ENCODE measurements at places on chromosomes 12 and 14.

DNA sequence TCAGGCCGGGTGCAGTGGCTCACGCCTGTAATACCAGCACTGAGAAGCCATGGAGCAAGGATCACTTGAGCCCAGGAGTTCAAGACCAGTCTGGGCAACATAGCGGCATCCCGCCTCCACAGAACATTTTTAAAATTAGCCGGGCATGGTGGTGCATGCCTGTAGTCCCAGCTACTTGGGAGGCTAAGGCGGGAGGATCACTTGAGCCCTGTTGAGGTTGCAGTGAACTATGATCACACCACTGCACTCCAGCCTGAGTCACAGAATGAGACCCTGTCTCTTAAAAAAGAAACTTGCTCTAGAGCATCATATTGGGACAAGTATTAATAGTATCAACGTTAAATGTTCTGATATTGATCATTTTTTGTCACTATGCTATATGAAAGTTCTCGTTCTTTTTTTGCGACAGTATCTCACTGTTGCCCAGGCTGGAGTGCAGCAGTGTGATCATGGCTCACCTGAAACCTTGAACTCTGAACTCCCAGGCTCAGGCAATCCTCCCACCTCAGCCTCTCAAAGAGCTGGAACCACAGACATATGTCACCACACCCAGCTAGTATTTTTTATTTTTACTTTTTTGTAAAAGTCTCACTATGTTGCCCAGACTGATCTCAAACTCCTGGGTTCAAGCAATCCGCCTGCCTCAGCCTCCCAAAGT lies 47.7 kb downstream of the CCDC85C start:
- DNase-seq, result no peak

DNA sequence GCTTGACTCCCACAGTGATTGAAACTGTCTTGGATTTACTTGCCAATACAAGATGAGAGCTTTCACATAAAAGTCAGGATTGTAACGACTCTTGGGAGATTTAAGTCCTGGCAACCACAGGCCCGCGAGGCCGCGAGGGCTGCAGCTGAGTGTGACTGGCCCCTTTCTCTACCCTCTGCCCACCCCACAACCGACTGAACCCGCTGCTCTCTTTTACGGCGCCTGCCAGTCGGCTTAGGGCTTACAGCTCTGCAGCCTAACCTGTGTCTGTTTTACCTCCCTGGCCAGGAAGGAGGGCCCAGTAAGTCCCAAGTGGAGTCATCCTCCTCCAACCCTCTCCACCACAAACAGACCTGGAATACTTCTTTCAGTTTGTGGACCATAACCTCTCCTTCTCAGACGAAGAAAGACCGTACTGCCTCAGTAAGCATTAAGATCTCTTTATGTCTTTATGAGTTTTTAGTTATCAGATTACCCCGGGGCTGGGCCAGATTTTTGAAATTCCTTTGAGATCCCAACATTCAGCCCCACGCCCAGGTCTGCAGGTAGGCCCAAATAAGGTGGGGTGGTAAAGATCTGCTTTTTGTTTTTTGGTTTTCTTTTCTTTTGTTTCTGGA lies 12.6 kb upstream of the TIGAR start:
- DNase-seq, result no peak

DNA sequence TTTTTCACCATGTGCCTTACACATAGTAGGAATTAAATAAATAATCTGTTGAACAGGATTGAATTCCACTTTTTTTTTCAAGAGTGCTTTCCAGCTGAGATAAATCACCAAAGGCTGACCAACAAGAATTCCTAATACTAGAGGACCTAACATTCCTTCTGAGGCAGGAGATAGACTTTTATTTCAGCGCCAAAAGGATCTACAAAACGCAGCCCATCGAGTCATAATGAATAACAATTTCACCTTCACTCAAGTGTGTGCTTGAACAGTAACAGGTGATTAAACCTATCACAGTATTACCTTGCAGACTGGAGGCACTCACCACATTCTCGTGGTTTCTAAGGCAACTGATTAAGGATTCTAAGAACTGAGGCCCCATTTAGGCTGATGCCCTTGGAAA lies 224.3 kb upstream of the ATP2B1 start:
- DNase-seq, result no peak

GRCh38 chr12:12909228-12909994 lies 18.0 kb downstream of the GPRC5A start:
- DNase-seq, result no peak

GRCh38 chr14:40345334-40345733 lies 913.1 kb upstream of the FBXO33 start:
- DNase-seq, result no peak

DNA sequence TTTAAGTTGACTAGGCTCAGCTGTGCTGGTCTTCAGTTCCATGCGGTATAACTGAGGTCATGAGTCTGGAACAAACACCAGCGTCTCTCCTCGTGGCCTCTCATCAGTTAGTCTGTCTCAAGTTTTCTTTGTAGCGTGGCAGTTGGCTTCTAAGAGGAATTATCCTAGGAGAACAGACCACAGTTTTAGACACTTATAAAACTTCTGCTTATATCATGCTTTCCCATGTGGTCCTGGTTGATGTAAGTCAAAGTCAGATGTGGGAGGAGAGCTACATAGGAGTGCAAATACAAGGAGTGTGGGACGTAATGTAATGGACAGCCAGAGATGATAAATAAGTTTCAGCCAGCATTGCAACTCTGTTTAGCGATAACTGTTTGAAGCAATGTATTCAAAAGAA lies 14.8 kb downstream of the PLEKHA5 start:
- DNase-seq, result no peak

DNA sequence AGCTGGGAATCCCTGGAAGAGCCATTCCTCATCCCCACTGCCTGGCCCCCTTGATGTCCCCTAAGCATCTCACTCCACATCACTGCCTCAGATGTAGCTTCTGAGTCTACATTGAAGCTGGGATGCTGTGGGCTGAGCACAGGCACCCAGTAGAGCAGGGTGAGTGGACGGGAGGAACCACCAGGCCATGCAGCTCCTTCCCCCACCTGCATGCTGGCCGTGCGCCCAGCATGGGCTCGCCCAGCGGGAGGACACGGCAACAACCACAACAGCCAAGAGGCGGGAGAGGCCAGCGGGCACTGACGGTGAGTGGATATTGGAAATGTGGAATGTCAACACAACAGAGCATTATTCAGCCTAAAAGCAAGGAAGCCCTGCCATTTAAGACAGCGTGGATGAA lies 310.9 kb downstream of the ADGRD1 start:
- DNase-seq, result no peak

- no peak for DNase-seq
Observed at GRCh38 chr14:22303589-22304195, 285.3 kb downstream of the DAD1 start.

DNA sequence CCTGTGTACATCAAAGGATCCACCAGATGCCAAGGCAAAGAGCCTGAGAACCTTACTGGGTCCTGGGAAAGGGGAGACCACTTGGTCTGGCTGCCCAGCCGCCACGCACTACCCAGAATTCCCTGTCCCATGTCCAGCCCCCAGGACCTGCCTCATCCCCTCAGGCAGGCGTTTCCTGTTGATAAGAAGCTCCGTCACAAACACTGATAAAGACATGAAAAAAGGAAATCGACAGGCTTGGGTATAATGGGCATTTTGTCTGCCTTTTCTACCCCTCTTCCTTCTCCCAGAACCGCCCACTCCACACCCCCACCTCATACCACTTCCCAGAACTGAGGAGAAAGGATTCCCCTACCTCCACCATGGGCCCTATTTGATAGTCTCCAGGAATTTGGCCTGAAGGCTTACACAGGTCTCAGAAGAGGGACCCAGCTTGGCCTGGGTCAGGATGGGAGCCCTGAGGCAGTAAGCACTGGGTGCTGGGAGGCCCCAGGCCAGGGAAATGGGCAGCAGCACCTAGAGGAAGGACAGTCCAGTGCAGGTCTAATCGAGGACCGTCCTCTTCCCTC lies 18.8 kb downstream of the ACVRL1 start:
- no peak for DNase-seq

DNA sequence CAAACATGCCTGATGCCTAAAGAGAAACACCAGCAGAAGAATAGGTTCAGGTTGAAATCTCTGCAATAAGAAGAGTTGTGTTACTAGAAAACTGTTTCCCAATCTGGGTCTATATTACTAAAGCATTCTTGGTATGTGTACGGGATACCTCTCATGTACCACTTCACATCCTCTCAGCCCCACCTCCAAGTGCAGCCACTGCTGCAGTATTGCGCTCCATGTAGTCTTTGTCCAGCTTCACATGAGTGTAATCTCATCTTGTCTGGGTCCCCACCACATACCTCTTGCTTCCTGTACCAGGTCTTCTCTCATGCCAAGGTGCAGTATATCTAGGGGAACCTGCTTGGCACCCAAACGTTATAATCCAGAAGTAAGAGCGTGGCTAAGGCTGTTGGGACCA lies 187.5 kb upstream of the EEA1 start:
- no peak for DNase-seq

GRCh38 chr12:88185988-88186387 lies 43.9 kb downstream of the TMTC3 start:
- no peak for DNase-seq

GRCh38 chr14:27553790-27554189 lies 956.0 kb upstream of the NOVA1 start:
- DNase-seq, result no peak

- no peak for DNase-seq
Observed at GRCh38 chr12:129215556-129215955, 362.3 kb downstream of the GLT1D1 start.

GRCh38 chr14:104966261-104966865 lies 11.8 kb downstream of the AHNAK2 start:
- DNase-seq, result no peak

GRCh38 chr14:70013271-70013873 lies 134.2 kb downstream of the SMOC1 start:
- no peak for DNase-seq

DNA sequence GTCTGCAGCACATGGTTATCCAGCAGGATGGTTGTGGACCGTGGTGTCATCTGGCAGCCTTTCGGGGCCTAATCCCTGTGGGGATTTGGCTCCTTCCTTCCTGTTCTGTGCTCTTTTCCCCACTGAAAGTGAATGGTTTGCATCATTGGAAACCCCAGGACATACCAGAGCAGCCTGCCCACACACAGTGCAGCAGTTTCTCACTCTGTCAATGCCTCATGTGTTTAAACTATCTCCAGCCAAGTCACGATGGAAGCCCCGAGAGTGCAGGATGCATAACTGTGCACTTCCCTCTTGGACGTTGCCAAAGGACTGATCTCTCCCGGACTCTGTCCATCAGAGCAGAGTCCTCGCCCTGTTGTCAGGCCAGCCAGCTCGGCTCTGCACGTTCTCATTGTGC lies 29.0 kb upstream of the AMN start:
- DNase-seq, result no peak

GRCh38 chr12:42564996-42565395 lies 24.6 kb downstream of the PRICKLE1 start:
- DNase-seq, result no peak

DNA sequence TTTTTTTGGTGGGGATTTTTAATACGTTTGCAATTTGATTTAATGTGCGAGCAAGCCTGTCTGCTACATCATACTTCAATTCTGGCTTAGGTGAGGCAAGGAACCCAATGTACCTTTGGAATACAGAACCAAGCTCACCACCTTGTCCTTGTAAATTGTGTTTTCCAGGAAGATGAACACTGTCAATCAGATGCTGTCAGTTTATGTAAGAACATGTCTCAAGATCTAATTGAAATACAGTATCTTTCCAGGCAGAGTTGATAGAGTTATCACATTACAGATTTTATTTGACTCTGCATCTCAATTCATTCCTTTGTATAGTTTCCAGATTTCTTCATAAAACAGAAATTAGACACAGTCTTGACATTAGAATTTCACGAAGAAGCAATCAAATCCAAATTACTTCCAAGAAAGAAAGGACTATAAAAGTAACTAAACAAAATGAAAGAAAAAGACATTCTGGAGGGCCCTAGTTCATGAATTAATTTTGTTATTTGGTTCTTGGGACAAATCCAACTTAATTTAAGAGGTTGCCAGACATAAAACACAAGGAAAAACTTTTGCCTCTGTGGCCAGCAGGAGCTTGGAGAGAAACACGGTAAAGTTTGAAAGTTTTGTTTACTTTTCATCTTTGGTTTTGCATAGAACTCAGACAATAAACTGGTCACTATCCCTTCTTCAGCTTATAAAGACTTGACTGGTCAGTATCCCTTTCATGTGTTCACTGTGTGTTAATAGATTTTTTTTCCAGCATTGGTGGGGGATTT lies 16.4 kb upstream of the MED13L start:
- DNase-seq, result no peak

DNA sequence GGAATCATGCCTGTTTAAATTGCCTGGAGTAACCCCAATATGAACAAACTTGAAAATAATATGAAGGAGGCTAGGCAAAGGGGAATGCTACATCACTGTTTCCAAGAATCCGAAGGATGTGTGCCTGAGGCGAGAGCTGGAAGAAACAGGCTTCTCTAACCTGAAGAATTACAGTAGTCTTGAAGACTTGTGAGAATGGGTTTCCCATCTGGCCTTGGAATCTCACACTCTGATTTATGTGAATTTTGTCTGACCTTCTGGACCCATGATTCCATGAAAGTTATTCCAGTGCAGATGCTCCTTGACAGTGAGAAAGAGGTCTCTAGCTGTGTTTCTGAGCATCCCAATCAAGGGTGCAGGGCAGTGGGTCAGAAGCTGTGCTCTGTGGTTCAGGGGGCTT lies 122.1 kb upstream of the PARP11 start:
- DNase-seq, result no peak

GRCh38 chr12:70849265-70849960 lies 71.1 kb downstream of the PTPRR start:
- no peak for DNase-seq

GRCh38 chr12:48156652-48157017 lies 680 bp downstream of the ASB8 start:
- no peak for DNase-seq

DNA sequence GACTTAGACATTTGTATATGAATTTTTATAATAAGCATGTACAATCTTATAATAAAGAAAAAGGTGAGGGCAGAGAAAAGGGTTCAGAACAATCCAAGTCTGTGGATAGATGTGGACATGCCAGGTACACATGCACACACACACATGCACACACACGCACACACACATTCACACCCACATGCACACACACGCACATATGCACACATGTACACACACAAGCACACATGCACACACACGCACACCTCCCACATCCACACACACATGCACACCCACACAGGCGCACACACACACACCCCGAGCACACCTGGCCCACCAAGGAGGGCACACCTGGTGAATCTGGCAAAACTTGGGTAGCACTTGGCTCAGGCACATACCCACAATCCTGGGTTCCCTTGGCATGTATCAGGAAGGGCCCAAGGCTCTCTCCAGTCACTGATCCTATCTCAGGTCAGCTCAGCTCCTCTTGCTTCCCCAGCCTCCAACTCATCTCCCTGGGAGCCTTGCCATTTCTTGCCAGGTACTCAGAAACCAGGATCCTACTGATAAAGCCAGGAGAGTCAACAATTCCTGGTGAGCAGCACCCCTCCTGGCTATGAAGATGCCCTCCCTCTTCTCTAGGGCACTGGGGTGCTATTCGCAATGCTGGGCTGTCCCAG lies 18.6 kb upstream of the TMEM106C start:
- no peak for DNase-seq

GRCh38 chr14:36726128-36726527 lies 64.5 kb downstream of the PAX9 start:
- DNase-seq, result no peak

All from stimulated activated CD8-positive, alpha-beta memory T cell treated with anti-CD3 and anti-CD28 coated beads, Interleukin-15, amount 100 ng/mL, for 4 hours (primary cell).